Neural crest cell (in vitro differentiated cells): ENCODE measurements at places on chromosomes 5 and 9.

GRCh38 chr9:99359336-99359735 lies 137.3 kb downstream of the SEC61B start:
- DNase-seq, result no peak

GRCh38 chr5:146254223-146254622 lies 50.8 kb downstream of the RBM27 start:
- no peak for DNase-seq

DNA sequence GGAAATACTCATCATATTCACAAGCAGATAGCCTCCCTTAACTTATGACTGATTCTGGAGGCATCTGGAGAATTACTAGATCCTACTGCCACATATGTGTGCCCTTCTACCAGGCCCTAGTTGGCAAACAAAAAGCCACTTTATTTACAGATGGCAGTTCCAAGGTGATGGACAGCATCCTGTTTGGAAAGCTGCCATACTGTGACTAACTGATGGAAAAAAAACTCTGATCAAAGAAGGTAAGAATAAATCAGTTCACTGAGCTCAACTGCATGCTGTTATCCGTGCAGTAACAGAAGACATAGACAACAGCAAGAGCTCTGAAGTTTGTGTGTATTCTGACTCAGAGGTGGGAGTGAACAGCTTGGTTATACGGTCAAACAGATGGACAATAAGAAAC lies 279.8 kb upstream of the POU5F2 start:
- no peak for DNase-seq

DNA sequence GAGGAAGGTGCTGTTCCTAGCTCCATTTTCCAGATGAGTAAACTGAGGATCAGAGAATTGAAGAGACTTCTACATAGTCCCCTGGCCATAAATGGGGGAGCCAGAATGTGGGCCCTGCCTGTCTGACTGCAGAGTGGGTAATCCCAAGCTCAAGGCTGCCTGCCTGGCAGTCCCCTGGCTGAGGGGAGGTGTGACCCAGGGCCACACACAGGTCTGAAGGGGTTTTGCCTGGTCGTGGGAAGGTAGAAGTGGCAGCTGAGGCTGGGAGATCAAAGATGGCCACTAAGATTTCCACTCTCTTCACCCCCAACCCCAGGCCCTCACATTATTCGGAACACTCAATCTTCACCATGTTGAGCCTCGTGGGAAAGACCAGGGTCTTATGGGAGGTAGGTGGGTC lies 176.3 kb downstream of the MACROH2A1 start:
- DNase-seq, result no peak

GRCh38 chr5:124043456-124043855 lies 531.5 kb downstream of the CSNK1G3 start:
- DNase-seq, result no peak
